ENCODE measurements at places on chromosomes 2 and 18. TPM values are rescaled to one million over a fixed set of nuclear protein-coding genes. Genes with fewer than 3 reads are reported as not detected.

MERTK gene
- 3.3 TPM for total RNA-seq

CTAGE1 gene
- not detected for total RNA-seq

RAX gene
- total RNA-seq: not detected

SOCS6 gene
- 26.8 TPM for total RNA-seq

DTNA gene
- total RNA-seq: 13.3 TPM

DNA sequence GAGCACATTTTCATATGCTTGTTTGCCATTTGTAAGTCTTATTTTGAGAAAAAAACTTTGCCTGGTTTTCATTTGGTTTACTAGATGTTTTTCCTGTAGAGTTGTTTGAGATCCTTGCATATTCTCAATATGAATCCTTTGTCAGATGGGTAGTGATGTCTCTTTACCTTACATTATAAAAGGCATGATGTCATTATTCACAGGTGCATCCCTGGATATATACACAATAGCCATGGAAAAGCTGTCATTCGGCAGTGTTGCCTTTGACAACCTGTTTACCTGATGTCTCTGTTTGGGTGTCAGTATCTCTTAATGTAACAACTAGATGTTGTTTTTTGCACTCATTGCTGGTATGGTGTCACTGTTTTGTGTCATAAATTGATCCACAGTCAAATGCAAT is 58.8 kb upstream of the MAL start:
- DNase-seq: no peak
- H3K4me1 ChIP-seq: no peaks in the 10 kb centered on the region
- no peak overlapping the region for H3K4me3 ChIP-seq
- H3K27ac ChIP-seq: no peak overlapping the region
- no peaks in the 10 kb centered on the region for H3K36me3 ChIP-seq
- peaks cover 82% of the 10 kb centered on the region for H3K27me3 ChIP-seq

DNA sequence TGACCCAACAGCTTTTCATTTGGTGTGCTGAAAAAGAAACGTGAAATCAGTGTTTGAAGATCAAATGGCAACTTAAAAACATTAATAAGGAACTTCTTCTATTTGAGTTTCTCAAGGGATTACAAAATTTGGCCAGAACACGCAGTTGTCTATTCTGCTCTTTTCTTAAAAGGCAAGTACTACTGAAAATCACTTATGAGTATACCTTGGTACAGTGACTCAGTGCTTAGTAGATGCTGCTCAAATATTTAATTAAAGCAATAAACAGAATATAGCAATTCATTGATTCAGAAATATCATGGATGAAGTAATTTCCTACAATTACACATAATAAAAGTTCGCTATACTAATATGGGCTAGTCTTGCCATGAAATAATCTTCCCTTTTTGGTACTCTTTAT is 38.2 kb upstream of the MCM6 start:
- peaks cover 5% of the 10 kb centered on the region for H3K36me3 ChIP-seq
- no peaks in the 10 kb centered on the region for H3K4me1 ChIP-seq
- no peaks in the 10 kb centered on the region for H3K27me3 ChIP-seq
- no peak overlapping the region for H3K4me3 ChIP-seq

DNA sequence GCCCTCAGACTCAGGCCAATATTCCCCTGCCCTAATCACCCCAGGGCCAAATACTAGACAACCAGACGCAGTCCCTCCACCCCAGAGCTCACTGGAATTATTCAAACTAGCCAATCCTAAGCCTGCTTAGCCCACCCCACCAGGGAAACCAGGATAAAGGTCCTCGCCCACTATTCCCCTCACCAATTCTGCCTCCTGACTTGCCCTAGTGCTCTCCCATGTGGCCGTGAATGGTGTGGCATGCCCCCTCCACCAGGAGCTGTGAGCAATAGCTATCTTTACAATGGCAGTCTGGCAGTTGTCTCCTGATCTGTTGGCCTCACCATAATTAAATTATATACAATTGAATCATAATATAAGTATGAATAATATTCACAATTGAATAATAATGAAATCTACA is 42.3 kb downstream of the FAM124B start:
- H3K36me3 ChIP-seq: no peaks in the 10 kb centered on the region
- H3K4me1 ChIP-seq: no peaks in the 10 kb centered on the region
- no peak overlapping the region for H3K4me3 ChIP-seq
- H3K27me3 ChIP-seq: no peaks in the 10 kb centered on the region
- DNase-seq: no peak

GRCh38 chr2:65300134-65300760 is 72.6 kb downstream of the ACTR2 start:
- no peak overlapping the region for H3K27ac ChIP-seq
- peaks cover 2% of the 10 kb centered on the region for H3K36me3 ChIP-seq
- H3K4me3 ChIP-seq: no peak overlapping the region
- H3K4me1 ChIP-seq: peaks cover 35% of the 10 kb centered on the region
- no peaks in the 10 kb centered on the region for H3K27me3 ChIP-seq
- no peak for DNase-seq

GRCh38 chr2:233209117-233209532 is 42.3 kb upstream of the ATG16L1 start:
- no peak overlapping the region for H3K4me3 ChIP-seq
- no peak for DNase-seq
- no peak overlapping the region for H3K27ac ChIP-seq

- H3K36me3 ChIP-seq: no peaks in the 10 kb centered on the region
- H3K4me3 ChIP-seq: no peak overlapping the region
- no peaks in the 10 kb centered on the region for H3K4me1 ChIP-seq
- H3K27me3 ChIP-seq: no peaks in the 10 kb centered on the region
- H3K27ac ChIP-seq: no peak overlapping the region
Observed at GRCh38 chr2:46239175-46239846, 57.9 kb upstream of the EPAS1 start.

DNA sequence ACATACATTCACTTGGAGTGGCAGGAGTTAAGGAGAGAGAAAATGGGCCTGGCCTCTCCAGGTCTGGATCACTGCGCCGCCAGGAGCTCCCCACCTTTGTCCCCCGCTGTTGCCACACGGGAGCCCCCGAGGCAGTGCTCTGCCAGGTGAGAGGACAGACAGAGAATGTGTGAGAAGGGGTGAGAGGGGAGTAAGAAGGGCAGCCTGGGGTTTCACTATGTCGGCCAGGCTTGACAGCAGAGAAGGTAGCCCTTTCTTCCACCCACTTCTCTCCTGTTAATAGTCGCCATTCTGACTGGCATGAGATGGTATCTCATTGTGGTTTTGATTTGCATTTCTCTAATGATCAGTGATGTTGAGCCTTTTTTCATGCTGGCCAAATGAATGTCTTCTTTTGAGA is 26.2 kb upstream of the ARHGEF4 start:
- H3K27me3 ChIP-seq: no peaks in the 10 kb centered on the region
- DNase-seq: no peak
- H3K4me3 ChIP-seq: no peak overlapping the region
- H3K4me1 ChIP-seq: peaks cover 9% of the 10 kb centered on the region
- H3K27ac ChIP-seq: no peak overlapping the region

- H3K27me3 ChIP-seq: no peaks in the 10 kb centered on the region
- H3K4me3 ChIP-seq: no peak overlapping the region
- no peak overlapping the region for H3K27ac ChIP-seq
- DNase-seq: no peak
- H3K4me1 ChIP-seq: no peaks in the 10 kb centered on the region
- no peaks in the 10 kb centered on the region for H3K36me3 ChIP-seq
Observed at GRCh38 chr2:60094450-60094929, 459.0 kb downstream of the BCL11A start.

DNA sequence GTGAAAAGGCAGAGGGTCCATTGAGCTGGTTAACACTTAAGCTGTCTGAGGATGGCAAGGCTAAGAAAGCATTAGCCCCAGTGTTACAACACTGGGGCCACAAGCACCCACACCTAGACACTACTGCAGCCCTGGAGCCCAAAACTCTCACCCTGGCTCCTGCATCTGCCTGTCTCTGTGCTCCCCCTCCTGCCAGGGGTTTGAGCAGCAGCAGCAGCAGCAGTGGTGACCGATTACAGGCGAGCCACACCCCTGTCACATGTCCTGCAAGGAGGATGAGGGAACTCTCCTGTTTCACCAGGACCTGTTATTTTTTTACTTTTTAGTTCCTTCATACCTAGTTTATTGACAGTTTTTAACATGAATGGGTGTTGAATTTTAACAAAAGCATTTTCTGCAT is 326.7 kb upstream of the MAP2 start:
- no peaks in the 10 kb centered on the region for H3K36me3 ChIP-seq
- H3K27me3 ChIP-seq: no peaks in the 10 kb centered on the region
- no peaks in the 10 kb centered on the region for H3K4me1 ChIP-seq
- DNase-seq: no peak
- H3K27ac ChIP-seq: no peak overlapping the region

GRCh38 chr2:197251576-197251975 is 59.0 kb downstream of the ANKRD44 start:
- H3K36me3 ChIP-seq: no peaks in the 10 kb centered on the region
- no peak overlapping the region for H3K27ac ChIP-seq
- H3K27me3 ChIP-seq: no peaks in the 10 kb centered on the region
- no peak overlapping the region for H3K4me3 ChIP-seq
- DNase-seq: no peak

DNA sequence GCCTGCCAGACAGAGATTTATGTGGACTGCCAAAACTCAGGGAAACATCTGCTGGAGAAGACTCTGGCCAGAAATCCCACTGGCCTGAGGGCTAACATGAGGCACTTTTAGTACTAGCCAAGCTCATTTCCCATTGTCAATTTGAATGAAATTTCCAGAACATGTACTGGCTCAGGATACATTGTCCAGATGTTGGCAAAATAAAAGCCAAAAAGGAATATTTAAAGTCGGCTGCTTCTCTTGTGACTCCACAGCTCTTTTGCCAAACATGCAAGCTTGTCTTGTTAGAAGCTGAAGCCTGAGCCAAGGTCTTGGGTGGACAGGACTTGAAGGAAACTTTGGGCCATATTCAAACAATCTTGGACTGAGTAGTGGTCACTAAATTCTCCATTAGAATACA is 215.5 kb downstream of the NCKAP5 start:
- no peaks in the 10 kb centered on the region for H3K4me1 ChIP-seq
- no peaks in the 10 kb centered on the region for H3K27me3 ChIP-seq
- H3K27ac ChIP-seq: no peak overlapping the region
- peaks cover 8% of the 10 kb centered on the region for H3K36me3 ChIP-seq
- DNase-seq: no peak

- H3K27me3 ChIP-seq: no peaks in the 10 kb centered on the region
- no peak overlapping the region for H3K27ac ChIP-seq
- H3K4me3 ChIP-seq: no peak overlapping the region
Observed at GRCh38 chr2:58202404-58202803, 38.7 kb downstream of the FANCL start.

DNA sequence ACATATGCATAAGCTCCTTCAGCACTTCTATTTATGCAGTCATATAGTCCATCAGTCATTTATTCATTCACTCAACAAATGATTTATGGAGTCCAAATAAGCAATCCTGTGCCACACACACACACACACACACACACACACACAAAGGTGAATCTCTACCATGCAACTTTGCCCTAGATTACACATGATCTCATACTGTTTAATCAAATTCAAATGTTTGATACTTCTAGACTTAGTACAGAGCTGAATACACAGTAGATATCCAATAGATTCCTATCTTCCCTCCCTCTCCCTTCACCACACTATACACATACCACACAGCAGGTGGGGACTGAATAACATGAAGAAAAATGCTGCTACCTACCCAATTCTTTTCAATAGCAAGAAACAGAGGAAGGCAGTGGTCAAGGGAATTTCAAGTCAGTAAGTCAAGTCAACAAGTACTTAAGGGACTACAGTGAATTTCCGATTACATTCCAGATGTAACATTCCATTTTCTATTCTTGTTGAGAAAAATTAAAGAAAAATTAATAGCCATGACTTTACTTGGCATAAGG is 65.4 kb downstream of the EPG5 start:
- no peaks in the 10 kb centered on the region for H3K27me3 ChIP-seq
- no peaks in the 10 kb centered on the region for H3K4me1 ChIP-seq
- H3K4me3 ChIP-seq: no peak overlapping the region
- no peak for DNase-seq
- no peak overlapping the region for H3K27ac ChIP-seq

- no peak for DNase-seq
- no peaks in the 10 kb centered on the region for H3K36me3 ChIP-seq
- H3K27me3 ChIP-seq: peaks cover 55% of the 10 kb centered on the region
- H3K4me3 ChIP-seq: peak overlapping the region; percentile 48
- H3K4me1 ChIP-seq: peaks cover 19% of the 10 kb centered on the region
- no peak overlapping the region for H3K27ac ChIP-seq
Observed at GRCh38 chr18:61335684-61336555, 2.7 kb downstream of the CDH20 start.
